ENCODE measurements at places on chromosomes 13 and 19.
A peak's percentile ranks its signal among the peaks of the same experiment; 100 is the strongest.

DNA sequence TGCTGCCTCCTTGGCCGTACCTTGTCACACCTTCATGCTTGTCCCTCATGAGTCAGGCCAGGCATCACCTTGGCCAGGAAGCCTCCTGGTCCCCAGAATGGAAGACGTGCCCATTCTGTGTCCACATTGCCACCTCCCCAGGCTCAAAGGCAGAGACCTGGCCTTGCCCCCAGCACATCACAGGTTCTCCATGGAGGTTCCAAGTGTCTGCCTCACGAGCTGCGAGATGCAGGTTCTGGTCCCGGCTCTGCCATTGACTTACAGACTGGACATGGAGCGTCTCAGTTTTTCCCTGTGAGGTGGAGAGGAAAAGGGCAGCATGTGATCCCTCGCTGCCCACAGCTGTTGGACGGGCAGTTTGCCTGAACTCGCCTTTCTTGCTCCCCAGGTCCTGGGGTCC, 9.1 kb upstream of the SLC7A10 start:
- DNase-seq: peak; percentile 31

DNA sequence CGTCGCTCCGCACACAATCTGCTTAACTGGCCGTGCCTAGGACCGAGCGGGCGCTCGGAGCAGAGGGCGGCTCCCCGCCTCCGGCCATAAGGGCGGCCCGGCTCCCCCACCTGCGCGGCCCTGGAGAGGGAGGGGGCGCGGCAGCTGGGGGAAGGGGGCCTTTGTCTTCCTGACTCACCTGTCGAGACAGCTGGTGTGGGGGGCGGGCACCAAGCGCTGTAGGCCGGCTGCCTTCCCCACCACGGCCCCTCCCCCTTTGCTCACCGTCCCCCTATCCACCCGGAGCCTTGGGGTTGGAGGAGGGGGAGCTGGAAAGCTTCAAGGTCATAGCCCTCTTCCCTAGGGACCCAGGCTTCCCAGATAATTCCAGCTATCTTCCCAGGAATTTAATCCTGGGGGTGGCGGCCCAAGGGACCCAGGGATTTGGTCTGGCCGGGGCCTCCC, 1.2 kb downstream of the VASP start:
- DNase-seq: no peak

GRCh38 chr19:19652482-19653295, 9.2 kb upstream of the GMIP start:
- no peak for DNase-seq

DNA sequence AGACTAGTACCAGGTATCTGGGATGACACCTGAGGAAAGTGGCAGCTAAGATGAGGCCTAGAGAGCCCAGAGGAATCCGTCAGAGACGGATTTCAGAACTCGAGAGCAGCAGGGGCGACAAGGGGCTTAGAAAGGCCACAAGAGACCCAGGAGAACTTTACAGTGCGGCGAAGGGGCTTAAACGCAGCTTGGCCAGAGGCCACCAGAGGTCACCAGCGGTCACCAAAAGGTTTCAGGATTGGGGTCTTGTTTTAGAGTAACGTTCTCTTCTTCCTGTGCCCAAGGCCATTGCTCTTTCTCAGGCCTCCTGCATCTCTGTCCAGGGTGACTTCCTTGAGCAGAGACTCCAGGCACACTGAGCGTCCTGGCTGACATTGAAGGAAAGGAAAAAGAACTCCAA, 2.2 kb downstream of the ZSCAN22 start:
- DNase-seq: no peak

DNA sequence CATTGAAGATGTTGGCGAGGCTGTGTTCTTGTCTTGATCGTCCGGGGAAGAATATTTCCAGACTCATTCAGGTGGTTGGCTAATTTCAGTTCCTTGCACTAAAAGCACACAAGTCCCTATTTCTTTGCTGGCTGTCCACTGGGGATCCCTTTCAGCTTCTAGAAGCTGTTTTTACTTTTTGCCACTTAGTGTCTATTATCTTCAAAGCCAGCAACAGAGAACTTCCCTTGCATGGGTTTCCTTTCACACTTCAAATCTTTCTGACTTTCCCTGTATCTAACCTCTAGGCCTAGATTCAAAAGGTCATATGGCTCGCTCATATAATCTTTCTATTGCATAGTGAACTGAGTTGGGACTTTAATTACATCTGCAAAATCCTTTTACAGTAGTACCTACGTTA, 215.3 kb upstream of the PCDH9 start:
- no peak for DNase-seq

DNA sequence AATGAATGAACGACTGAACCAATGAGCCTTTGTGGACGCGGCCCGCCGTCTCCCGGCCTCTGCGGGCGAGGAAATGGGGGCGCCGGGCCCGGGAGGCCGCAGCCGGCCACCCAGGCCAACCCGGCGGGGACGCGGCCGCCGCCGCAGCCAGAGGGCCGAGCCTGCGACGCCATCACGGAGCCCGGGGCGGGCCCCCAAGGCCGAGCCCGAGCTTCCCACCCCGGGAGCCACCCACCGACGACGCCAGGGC, 216 bp downstream of the SUGP2 start:
- no peak for DNase-seq

GRCh38 chr13:114124921-114125320, 7.5 kb downstream of the RASA3 start:
- DNase-seq: no peak

DNA sequence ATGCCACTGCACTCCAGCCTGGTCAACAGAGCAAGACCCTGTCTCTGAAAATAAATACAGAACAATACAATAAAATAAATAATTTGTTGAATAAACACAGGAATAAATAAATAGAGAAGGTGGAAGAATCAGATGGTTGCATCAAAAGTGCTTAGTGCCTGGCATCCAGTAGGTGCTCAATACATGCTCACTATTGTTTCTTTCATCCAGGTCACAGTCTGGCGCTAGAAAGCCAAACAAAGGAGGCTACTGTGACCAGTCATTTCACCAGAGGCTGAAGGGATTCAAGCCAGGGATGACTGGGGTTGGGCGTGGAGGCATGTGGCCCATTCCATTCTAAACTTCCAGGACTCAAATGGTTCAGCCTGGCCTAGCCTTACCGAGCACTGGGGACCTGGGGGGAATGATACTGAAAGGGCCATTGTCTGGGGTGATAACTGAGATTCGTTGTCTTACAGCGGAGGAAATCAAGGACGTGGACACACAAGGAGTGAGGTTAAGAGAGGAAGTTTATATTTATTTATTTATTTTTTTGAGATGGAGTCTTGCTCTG, 3.6 kb upstream of the NDUFB7 start:
- DNase-seq: no peak

GRCh38 chr19:43380008-43380407, 26.5 kb downstream of the CD177 start:
- no peak for DNase-seq

- no peak for DNase-seq
Observed at GRCh38 chr13:73857106-73857505, 277.1 kb downstream of the KLF12 start.

DNA sequence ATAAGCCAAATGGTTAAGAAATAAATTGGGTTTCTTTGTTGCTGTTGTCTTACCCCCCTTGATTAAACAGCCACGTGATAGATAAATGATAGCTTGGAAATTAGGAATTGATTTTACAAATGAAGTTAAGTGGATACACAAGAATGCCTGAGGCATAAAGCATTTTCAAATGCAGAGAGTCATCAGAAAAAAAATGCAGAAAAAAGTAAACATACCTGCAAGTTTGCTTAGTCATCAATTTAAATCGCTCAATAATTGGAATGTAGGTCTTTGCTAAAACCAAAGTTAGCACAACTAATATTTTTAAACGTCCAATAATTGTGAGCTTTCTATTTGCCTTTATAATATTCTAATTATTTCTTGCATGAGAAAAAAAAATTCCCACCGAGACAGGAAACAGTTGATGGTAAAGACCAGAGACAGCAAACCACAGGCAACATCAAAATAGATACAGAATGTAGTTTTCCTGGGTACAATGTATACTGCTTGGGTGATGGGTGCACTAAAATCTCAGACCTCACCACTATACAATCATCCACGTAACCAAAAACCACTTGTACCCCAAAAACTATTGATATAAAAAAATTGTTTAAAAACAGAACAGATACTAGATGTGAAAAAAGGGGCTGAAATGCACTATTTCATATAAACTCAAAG, 924.0 kb downstream of the PCDH9 start:
- no peak for DNase-seq

DNA sequence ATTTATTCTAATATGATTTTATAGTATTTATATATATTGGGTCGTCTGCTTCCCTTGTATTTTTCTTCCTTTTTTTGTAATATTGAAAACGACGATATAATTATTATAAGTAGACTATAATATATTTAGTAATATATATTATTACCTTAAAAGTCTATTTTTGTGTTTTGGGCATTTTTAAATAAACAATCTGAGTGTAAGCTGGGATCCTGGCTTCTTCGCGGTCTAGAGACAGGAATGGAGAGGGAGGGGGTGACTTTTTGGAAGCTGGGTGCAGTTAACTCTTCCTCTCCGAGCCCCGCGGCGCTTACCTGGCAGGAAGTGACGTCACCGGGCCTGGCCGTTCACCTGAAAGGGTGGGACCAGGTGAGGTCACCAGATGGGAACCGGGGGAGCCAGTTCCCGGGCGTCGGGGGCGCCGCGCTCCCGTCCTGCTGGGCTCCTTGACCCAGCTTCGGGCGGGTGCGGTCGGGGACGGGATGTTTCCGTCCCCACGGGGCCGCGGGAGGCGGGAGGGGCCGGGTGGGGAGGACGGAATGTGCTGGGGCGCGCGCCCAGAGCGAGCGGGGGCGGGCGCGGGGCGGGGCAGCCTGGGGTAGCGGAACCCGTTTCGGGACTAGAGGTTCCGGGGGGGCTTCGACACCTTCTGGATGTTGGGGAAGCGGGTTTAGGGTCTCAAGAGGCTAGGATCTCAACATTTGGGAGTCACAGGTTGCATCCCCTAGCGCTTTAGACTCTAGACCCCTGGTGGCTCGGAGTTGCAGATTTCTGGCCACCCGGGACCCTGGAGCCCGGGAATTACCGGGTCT, 2.8 kb downstream of the ZFP36 start:
- peak; percentile 96 for DNase-seq

DNA sequence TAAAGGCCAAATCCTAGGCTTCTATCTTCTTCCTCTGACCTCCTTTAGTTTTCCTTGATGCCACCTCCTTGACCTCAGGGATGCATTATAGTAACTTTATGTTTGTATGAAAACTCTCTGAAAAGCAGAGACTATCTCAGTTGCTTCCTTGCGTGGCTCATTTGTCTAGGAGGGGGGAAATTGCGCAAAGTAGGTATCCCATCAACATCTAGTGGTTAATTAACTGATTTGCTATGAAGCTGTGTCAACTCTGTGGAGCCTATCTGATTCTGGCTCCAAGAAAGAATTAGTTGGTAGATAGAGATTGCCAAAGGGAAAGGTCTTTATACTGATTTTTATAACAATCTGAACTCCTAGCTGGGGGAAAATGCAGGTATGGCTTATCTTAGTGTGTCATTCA, 82.1 kb upstream of the FRY start:
- no peak for DNase-seq

GRCh38 chr13:25673711-25674110, 301.9 kb downstream of the ATP8A2 start:
- DNase-seq: no peak

GRCh38 chr13:48866249-48866648, 109.5 kb upstream of the FNDC3A start:
- no peak for DNase-seq

DNA sequence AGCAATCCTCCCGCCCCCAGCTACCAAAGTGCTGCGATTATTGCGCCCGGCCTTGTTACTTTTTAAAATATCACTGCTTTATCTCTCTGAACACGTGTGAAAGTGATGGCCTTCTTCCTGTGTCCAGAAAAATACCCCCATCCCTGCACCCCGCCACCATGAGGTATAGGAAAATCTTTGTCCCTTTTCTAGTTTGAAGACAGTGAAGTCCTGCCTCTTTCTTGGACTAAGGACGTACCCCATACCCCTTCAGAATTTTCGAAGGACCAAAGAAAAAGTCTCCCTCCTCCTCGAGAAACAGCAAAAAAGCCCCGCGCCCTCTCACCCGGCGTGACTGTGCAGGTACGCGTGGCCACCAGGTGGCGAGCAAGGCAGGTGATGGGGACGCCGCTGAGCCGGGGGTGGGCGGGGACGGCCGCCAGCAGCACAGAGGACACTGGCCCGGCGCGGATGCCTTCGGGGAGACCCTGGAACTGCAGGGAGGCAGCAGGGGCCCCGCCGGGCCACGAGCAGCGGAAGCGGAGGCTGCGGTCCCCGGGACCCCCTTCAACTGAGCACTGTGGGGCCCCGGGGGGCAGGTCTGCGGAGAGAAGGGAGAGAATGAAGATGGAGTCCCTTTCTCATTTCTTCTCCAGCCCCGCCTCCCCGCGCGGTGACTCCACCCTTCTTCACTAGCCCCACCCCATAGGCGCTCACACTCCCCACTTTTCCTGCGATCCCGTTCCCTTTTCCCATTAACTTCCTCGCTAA, 3.2 kb downstream of the VSIG10L start:
- DNase-seq: peak; percentile 91

DNA sequence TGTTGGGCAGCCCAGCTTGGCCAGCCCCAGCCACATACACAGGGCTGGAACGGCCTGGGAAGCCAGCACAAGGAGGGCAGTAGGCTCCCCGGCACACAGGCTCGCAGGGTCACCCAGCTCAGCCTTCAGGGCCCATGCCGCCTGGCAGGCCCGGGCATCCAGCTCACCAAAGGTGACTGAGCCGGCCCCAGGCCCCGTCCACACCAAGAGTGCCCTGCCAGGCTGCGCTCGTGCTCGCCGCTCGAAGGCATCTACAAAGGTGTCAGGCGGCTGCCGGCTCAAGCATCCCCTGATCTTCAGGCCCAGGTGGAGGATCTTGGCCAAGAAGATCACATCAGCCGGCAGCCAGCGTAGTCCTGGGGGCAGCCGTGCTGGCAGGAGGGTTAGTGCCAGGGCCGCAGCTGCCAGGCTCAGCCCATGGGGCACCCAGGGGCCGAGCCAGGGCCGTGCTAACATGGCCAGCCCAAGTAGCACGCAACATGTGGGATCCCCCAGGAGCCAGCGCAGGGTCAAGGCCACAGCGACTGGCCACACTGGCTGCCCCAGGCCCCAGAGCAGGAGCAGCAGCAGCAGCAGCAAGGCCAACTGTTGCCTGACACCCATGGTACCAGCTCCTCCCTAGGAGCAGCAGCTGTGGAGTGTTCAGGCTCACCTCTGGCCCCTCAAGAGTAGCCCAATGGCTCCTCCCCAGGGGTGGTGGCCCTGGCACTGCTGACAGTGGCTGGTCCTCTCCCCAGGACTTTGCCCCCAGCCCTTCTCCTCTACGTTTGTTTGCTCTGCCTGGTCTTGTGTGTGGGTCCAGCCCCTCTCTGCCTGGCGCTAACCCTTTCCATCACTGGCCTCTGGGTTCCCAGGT, at the start of gene SLC27A5:
SLC27A5 (minus strand) TSS at position 640 of the 856 bp plus-strand sequence; CDS start at position 603, 37 bp downstream.
- DNase-seq: no peak

GRCh38 chr13:82833923-82834322, 1048.4 kb downstream of the SLITRK1 start:
- no peak for DNase-seq

DNA sequence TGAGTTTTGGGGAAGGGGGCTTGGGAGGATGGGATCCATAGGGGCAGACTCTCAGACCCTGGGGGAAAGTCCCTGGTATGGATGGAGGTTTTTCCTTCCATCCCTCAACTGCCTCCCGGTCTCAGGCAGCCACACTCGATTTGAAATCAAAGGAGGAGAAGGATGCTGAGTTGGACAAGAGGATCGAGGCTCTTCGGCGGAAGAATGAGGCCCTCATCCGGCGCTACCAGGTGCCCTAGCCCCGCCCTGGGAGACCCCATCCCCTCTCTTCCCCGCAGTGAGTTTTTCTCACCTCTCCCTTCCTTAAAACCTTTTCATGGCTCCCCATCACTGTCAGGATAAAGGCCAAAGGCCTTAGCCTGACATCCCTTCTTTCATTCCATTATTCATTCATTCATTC, 2.1 kb downstream of the CCDC9 start:
- DNase-seq: no peak

All from Right ventricle myocardium inferior (tissue), 1 donor.